Prostate gland (tissue), 2 donors: ENCODE measurements at places on chromosomes 1 and 21. TPM values are rescaled to one million over a fixed set of nuclear protein-coding genes. Genes with fewer than 3 reads are reported as not detected.

Gene RNF223
- total RNA-seq = 1.8 TPM

Gene KRTAP13-3
- total RNA-seq = not detected

Gene MFAP2
- 31.0 TPM for total RNA-seq

Gene A3GALT2
- not detected for total RNA-seq

Gene CLCNKA
- 0.41 TPM for total RNA-seq

- peaks cover 9% of the 10 kb centered on the region for H3K36me3 ChIP-seq
- no peaks in the 10 kb centered on the region for H3K27me3 ChIP-seq
- no peak for DNase-seq
- H3K4me3 ChIP-seq = peak overlapping the region; percentile 64
- peaks cover 3% of the 10 kb centered on the region for H3K4me1 ChIP-seq
These were observed 933 bp downstream of the C1orf35 start for GRCh38 chr1:228101994-228102790.

GRCh38 chr1:67355745-67356424, 48.2 kb downstream of the IL12RB2 start:
- no peaks in the 10 kb centered on the region for H3K27me3 ChIP-seq
- H3K4me3 ChIP-seq = no peak overlapping the region
- DNase-seq = peak; percentile 38
- H3K4me1 ChIP-seq = no peaks in the 10 kb centered on the region

DNA sequence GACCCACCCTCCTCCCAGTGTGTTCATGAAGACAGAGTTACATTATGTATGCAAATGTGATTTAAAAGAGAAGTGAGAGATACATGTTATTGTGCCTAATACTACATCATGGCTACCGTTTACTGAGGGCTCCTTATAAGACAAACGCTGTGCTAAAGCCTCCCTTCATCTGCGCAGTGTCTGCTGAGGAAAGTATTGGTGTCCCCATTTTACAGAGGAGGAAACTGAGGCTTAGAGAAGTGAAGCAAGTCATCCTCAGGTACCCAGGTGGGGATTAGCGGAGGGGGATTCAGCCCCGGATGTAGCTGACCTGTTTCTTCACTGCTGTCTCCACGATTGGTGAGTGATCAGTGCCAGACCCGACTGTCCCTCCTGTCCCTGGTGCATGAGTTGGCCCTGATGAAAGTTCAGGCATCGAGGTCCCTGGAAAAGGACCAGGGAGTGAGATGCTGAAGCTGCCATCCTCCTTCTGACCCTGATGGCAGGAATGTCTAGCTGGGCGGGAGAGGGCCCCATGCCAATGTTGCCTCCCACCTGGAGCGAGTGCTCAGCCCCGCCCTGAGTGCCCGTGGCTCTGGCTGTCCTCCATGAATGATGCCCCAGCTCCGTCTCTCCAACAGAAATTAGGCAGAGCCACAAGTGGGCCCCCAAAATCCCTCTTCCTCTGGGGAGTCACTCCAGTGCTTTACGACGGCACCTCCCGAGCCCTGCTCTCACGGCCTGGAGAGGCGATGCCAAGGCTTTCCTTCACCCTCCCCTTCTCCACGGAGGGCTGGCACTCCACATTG, 204.7 kb downstream of the KAZN start:
- H3K4me1 ChIP-seq = no peaks in the 10 kb centered on the region
- H3K4me3 ChIP-seq = no peak overlapping the region
- no peak for DNase-seq
- H3K27ac ChIP-seq = no peak overlapping the region
- no peaks in the 10 kb centered on the region for H3K27me3 ChIP-seq
- no peaks in the 10 kb centered on the region for H3K36me3 ChIP-seq

- H3K27ac ChIP-seq = no peak overlapping the region
- H3K4me3 ChIP-seq = no peak overlapping the region
- no peaks in the 10 kb centered on the region for H3K4me1 ChIP-seq
These were observed 48.7 kb upstream of the KIF1B start for GRCh38 chr1:10161541-10162290.

GRCh38 chr1:173332026-173332425, 124.9 kb upstream of the TNFSF4 start:
- DNase-seq = no peak
- no peak overlapping the region for H3K27ac ChIP-seq
- H3K4me3 ChIP-seq = no peak overlapping the region
- H3K27me3 ChIP-seq = no peaks in the 10 kb centered on the region
- no peaks in the 10 kb centered on the region for H3K4me1 ChIP-seq
- no peaks in the 10 kb centered on the region for H3K36me3 ChIP-seq

DNA sequence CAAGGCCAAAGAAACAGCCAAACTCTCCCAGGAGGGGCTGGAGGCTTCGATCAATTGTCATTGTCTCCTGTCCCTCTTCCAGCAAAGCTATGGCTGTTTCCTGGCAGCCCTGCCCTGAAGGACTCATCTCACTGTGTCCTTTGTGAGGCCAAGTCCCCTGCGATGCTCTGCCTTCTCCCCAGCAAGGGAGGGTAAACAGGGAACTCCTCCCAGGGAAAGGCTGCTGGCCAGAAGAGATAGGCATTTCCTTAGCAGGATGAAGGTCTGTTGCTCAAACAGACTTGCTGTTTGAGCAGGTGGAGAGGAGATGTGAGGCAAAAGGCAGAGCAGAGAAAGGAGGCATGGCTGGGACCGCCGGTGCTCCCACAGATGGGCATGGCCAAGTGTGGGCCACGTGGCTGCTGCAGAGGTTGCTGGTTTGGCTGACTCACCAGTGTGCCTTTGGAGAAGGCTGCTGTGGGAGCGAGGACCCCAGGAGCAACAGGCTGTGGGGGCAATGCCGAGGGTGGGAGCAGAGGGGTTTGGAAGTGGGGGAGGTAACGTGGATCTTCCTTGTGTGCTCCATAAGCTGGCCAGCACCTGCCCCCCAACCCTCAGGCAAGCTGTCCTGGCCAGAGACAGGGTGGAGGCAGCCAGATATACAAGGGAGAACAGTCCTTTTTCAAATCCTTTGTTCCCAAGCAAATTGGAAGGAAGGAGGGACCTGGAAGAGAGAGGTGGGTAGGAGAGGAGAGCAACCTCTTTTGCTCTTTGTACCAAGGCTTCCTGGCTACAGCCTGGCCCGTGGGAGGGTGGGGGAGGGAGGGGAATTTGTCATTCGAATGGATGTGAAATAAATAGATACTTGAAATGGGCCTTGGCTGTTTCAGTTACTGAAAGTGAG, 449.8 kb downstream of the SIPA1L2 start:
- H3K36me3 ChIP-seq = no peaks in the 10 kb centered on the region
- no peaks in the 10 kb centered on the region for H3K27me3 ChIP-seq
- no peak overlapping the region for H3K4me3 ChIP-seq
- DNase-seq = no peak
- no peak overlapping the region for H3K27ac ChIP-seq

DNA sequence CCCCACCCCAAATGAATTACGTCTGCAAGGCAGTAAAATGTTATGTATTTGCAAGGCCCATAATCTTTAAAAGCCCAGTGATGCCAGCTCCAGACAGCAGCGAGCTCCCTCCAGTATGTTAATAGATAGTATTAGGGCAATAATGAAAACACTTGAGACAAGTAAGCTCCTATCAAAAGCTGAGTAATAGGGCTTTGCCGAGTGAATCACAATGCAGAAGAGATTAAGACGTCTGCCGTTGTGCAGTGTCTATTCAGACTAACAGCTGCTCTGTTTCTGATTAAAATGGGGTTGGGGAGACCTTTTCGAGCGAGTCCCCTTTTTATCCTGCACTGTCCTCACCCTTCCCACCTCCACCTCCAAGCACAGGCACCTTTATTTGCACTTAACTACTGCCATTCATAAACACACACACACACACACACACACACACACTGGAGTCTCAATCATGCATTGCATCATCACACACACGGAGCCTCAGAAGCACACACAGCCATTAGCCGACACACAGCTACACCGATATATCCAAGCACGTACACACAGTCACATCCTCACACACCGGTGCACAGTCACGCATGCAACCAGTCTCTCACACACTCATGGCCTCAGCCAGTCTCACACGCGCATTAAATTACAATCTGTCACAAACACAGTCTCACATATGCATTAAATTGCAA, 46.0 kb upstream of the FOXO6 start:
- H3K36me3 ChIP-seq = no peaks in the 10 kb centered on the region
- H3K4me3 ChIP-seq = no peak overlapping the region
- no peak overlapping the region for H3K27ac ChIP-seq

DNA sequence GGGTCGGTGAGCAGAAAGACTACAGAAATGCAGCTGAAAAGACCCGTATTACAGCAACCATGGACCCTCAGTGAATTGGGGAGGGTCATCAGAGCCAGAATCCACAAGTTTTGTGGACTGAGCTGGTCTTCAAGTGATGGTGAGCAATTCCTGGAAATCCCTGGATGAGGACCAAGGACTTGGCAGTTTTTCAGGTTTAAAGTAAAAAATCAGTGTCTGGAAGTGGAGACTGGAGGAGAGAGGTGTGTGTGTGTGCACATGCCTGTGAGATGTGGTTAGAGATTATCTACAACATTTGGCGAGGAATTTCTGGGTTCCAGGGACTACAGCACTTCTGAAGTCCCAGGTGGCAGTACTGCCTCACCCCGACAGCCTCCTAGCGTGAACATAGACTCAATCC, 56.4 kb downstream of the KIRREL1 start:
- no peaks in the 10 kb centered on the region for H3K4me1 ChIP-seq
- H3K27ac ChIP-seq = no peak overlapping the region
- no peak for DNase-seq
- no peaks in the 10 kb centered on the region for H3K27me3 ChIP-seq

DNA sequence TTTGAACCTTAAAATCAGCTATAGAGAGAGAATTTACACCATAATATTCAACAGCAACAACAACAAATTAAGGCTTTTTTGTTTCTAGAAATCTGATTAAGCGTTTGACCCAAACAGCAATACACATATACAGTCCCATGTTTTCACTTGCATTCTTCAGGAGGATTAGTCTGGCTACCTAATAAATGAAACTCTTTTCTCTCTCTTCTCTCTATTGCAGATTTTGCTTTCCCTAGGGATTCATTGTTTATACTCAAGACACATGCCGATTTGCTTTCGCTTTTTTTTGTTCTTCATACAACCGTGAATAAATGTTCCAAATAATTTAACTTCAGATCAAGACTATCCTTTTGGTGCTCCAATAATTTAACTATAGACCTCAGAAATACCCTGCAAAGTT, 162.4 kb upstream of the PTBP2 start:
- H3K27ac ChIP-seq = no peak overlapping the region
- H3K4me3 ChIP-seq = no peak overlapping the region
- H3K27me3 ChIP-seq = no peaks in the 10 kb centered on the region
- H3K36me3 ChIP-seq = no peaks in the 10 kb centered on the region

GRCh38 chr21:19276665-19277064, 873.1 kb upstream of the TMPRSS15 start:
- H3K27me3 ChIP-seq = no peaks in the 10 kb centered on the region
- no peak overlapping the region for H3K27ac ChIP-seq
- no peak overlapping the region for H3K4me3 ChIP-seq
- no peak for DNase-seq
- no peaks in the 10 kb centered on the region for H3K36me3 ChIP-seq

DNA sequence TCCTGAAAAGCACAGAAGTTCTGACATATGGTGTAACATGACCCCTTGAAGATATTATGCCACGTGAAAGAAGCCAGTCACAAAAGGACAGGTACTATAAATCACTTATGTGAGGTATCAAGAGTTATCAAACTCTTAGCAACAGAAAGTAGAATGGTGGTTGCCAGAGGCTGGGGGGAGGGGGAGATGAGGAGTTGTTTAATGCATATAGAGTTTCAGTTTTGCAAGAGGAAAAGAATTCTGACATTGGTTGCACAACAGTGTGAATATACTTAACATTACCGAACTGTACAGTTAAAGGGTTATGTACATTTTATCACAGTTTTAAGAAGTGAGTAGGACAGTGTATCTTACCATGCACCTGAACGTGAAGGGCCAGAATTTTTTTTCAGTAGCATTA, 80.0 kb downstream of the USP25 start:
- H3K4me1 ChIP-seq = no peaks in the 10 kb centered on the region
- H3K27me3 ChIP-seq = no peaks in the 10 kb centered on the region
- DNase-seq = no peak
- no peaks in the 10 kb centered on the region for H3K36me3 ChIP-seq
- H3K27ac ChIP-seq = no peak overlapping the region
